ENCODE measurements at places on chromosomes 7 and 10.
A peak's percentile ranks its signal among the peaks of the same experiment; 100 is the strongest.

DNA sequence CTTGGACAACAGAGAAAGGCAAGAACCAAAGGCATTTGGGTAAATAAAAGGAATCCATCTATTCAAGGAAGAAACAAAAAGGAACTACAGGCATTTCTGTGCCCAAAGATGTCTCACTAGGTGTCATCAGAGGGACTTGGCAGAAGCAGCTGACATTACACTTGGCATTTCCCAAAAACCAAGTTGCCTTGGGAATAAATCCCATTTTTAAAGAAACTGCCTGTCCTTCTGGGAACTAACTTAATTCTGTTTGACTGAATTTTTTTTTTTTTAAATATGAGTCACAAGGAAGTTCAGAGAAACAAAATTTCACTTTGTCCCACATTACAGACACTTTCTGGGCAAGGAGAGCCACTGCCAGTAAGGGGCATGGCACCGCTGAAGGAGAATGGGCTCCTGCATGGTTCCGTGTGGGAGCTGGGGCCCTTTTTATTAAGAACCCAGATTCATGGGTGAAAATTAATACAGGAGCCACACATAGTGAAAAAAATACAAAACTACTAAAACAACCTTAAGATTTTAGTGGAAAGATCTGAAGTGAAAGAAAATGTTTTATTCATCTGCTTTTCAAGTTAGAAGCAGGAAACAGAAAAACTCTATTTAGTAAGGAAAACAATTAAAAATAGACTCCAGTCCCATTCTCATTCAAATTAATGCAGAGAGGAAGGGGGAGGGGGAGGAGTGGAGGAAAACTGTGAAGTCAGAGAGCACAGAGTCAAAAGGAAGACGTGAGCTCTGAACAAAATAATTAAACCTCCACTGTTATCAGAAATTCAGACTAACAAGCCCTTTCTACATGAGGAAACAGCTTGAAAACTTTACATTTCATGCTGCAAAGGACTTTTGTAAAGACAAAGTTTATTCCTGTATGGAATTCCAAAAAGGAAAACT is 118.4 kb upstream of the PDLIM1 start:
- no peak for DNase-seq

- no peak for DNase-seq
Observed at GRCh38 chr10:100888957-100889356, 23.8 kb upstream of the SLF2 start.

DNA sequence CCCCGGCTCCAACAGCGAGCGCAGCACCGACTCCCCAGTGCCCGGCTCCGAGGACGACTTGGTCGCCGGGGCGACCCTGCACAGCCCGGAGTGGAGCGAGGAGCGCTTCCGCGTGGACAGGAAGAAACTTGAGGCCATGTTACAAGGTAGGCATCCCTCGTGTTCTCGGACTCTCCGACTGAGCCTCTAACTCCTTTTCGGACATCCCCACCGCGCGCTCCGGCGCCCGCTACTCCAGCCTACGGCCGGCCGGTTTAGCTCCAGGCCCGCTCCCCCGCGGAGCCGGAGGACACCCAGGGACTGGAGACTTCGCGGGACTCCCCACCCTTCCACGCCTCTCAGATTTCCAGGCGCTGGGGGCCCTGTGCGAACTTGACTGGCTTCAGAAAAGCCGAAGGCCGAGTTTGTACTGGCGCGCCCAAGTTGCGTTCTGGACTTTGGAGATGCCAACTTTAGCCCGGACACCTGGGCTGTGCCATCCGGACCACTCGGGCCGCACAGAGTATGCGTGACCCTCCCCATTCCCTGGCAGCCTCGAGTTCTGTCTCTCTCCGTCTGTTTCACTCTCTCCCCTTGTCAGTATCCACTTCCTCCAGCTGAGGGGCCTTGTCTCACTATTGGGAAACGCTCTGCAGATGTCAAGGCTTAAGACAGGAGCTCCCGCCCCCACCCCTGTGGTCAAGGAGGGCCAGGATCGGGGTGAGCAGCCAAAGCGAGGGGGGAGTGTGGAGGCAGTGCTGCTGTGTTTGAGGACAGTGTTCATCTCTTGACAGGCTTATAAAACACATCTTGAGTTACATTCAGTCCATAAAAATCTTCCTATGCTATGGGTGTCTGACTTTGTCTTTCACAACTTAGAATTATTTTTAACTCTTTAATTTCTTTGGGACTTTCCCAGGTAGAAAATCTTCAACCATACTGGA is 777 bp downstream of the BICC1 start:
- DNase-seq = peak; percentile 33

DNA sequence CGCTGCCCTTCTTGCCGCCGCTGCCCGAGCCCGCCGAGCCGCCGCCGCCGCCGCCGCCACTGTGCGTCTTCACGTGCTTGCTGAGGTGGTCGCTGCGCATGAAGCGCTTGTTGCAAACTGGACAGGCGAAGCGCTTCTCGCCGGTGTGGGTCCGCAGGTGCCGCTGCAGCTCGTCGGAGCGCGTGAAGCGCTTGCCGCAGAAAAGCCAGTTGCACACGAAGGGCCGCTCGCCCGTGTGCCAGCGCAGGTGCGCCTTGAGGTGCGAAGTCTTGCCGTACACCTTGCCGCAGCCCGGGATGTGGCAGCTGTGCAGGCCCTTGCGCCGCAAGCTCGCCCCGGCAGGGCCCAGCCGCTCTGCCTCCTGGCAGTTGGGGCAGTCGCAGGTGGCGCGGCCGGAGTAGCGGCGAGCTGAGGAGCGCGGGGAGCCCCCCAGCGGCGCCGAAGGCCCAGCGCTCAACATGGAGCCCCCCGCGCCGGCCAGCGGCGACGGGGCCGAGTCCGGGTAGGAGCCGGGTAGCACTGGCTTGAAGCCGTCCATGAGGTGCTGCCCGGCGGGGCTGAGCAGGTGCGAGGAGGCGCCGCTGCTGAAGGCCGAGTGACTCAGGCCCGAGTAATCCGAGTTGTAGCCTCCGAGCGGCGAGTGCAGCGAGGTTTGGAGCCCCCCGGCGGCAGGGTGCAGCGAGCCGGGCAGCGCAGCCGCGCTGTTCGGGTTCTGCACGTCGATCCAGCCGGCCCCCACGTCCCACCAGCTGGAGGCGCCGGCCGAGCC is 2.1 kb downstream of the SP8 start:
- peak; percentile 59 for DNase-seq

- DNase-seq = no peak
Observed at GRCh38 chr7:151710646-151711434, 166.1 kb downstream of the PRKAG2 start.

GRCh38 chr10:85922356-85923129 is 444.1 kb downstream of the GRID1 start:
- DNase-seq = no peak

- DNase-seq = peak; percentile 95
Observed at GRCh38 chr10:6144406-6145165, 55.8 kb downstream of the RBM17 start.

GRCh38 chr10:75941223-75941801 is 509.9 kb downstream of the LRMDA start:
- DNase-seq = no peak

- peak; percentile 21 for DNase-seq
Observed at GRCh38 chr7:102322202-102322715, 34.0 kb downstream of the SPDYE6 start.

DNA sequence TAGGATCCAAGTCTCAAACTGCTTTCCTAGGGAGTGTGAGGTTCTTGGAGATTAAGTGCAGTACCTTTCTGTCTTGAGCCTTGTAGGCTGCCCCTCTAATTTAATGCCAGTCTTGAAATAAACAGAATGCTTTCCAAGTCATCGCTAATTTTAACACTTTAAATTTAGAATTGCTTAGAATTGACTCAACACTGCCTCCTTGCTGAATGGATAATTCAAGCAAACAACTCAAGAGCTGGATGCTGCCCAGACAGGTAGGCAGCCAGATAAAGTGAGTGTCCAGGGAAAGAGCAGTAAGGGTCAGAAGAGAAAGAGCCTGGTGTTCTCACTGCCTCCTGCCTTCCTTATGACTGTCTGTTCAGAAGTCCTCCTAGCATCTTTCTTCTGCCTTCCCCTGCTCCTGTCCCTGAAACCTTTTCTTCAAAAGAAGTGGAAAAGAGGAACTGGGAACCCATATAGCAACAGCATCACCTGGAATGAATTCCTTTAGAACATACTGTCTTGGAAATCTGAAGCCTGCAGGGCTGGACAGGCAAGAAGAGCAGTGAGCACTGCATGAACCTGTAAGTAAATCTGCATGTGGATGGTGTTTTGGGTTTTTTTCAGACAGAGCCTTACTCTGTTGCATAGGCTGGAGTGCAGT is 3.1 kb upstream of the GOT1 start:
- no peak for DNase-seq

DNA sequence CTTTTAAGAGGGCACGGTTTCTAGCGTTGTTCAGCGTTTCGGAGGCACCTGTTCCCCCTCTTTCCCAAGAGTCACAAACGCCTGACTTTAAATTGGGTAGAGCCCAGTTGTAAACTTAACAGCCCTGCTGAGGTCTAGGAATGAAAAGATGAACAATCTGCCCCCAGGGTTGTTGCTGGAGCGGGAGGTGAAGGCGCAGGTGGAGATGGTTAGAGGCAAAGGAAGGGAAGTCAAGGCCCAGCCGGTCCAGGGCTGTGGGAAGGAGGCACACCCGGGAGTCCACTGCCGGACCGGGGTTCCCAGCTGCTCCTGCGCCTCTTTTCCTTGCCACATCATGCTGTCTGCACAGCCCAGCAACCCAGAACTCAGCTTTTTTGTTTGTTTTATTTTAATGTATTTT is 770 bp downstream of the PRXL2A start:
- DNase-seq = no peak

GRCh38 chr10:3323865-3324498 is 151.4 kb upstream of the PITRM1 start:
- DNase-seq = no peak

- no peak for DNase-seq
Observed at GRCh38 chr10:26486304-26486703, 48.2 kb downstream of the APBB1IP start.

DNA sequence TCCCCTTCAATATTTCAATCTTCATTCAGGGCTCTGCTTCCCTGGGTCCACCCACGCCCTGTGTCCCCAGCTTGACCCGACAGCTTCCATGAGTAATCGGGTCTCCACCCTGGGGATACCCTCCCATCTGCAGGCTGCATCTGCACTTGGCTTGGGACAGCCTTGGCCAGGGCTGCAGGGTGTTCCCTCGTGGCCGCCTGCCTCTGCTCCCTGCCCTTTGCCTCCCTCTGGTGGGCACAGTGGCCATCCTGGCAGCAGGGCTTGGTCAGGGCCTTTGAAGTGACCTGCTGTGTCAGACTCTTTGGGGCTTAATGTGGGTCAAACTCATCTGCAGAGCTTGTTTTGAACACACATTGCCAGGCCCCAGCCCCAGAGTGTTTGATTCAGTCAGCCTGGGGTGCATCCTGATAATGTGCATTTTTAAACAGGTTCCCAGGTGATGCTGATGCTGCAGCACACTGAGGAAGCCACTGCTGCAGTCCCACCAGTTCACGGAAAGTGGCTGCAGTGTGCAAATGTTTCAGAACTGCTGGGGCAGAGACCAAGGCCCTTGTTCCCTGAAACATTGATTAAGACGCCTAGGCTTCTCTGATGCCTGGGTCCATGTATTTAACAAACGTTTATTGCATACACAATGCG is 80.7 kb upstream of the SEC61G start:
- DNase-seq = no peak

DNA sequence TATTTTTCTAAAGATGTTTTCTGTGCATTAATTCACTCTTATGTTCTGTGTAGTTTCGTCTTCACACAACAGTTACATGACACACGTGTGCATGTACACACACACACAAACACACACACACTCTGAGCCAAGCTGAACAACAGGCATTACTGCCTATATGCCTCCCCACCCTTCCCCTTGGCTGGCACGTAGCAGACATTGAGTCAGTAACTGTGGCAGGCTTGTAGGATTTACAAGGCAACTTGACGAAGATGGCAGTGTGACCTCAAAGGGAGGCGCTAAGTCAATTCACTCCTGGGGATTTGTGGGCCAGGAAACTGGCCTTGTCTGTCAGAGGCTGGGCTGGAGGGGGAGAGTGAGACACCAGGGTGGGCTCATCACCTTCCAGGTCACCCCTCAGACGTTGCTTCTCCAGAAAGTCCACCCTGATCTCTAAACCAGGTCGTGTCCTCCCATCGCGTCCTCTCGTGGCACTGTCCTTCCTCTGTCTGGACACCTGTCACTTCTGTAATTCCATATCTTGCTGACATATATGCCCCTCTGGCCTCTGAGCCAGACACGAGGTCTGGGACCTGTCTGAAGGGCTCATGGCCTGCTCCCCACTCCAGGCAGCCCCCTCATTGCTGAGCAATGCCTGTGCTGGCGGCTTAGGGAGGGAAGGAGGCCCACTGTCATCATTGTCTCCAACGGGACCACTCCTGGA is 41.1 kb upstream of the INPP5A start:
- DNase-seq = no peak

GRCh38 chr7:95269640-95270039 is 54.7 kb downstream of the PON1 start:
- peak; percentile 2 for DNase-seq

- DNase-seq = no peak
Observed at GRCh38 chr10:44856696-44857095, 54.4 kb upstream of the TMEM72 start.

DNA sequence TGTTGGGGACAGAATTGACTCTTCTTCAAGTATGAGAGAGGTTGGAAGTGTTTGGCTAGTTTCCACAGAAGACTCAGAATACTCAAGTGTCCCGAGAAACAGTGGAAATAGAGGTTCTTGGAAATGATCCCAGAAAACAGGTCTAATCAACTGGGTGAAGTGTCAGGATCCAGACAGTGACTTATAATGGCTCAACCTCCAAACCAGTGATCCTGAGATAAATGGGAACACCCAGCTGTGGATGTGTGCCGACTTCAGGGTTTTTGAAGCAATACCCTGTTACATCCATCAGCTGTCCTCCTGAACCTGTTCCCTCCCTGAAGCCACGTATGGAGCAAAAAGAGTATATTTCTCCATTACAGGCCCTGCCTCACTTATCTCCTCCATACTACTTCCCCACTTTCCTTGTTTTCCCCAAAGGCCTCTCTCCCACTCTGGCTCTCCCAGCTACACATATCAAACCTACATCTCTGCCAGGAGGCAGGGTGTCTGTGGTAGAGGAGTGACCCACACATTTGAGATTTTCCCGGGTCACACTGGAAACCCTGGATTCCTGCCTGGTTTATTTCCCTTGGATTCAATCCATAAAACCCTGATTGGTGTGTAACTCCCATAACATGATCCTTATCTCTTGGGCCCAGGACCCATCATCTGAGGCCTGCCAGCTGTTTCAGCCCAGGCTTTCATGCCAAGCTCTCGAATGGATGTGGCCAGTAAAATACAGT is 17.6 kb upstream of the ELOVL3 start:
- DNase-seq = no peak

DNA sequence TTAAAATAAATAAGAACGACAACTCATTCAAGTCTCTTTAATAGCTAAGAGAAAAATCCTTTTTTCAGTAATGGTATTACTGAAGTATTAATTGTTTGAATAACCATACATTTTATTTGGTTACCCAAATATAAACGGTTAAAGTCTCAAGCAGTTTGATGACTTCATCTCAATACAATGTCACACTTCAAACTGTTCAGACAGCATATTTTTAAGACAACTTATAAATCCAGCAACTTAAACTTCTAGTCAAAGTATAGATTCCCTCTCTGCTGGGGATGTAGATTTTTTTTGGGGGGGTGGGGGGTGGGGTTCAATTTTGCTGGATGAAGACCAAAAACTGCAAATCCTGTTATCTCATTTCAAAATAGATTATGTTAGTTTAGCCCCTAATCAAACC is 42.0 kb downstream of the GNA12 start:
- DNase-seq = no peak

All from GM13977 (cell line).